ENCODE measurements at places on chromosomes 4 and X.

DNA sequence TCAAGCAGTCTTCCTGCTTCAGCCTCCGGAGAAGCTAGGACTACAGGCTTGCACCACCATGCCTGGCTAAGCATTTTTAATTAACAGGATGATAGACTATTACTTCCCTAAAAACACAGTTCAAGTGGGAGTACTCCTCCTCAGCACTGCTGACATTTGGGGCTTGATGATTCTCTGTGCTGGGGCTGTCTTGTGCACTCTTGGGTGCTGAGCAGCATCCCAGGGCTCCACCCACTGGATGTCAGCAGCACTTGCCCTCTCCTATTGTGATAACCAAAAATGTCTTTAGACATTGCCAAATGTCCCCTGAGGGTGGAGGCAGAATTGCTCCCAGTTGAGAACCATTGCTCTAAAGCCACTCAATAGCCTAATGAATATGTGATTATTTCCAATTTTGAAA lies 60.4 kb downstream of the CLCN4 start:
- ATAC-seq = no peak

GRCh38 chr4:118180776-118181175 lies 146.5 kb downstream of the NDST3 start:
- ATAC-seq = no peak

DNA sequence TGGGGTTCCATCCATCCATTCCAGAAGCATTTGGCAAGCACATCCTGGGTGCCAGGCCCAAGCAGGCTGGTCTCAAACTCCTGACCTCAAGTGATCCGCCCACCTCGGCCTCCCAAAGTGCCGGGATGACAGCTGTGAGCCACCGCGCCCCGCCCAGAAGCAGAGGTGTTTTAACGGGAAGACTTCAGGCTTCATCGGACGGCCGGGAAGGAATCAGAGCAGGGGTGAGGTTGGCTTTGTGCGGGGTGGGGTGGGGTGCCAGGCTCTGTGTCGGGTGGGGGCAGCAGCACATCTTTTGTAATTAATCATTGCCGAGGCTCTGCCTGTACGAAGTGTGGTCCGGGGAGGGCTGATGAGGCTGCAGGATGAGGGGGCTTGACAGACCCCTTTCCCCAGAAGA lies 5.1 kb upstream of the SLC25A6 start:
- ATAC-seq = no peak

DNA sequence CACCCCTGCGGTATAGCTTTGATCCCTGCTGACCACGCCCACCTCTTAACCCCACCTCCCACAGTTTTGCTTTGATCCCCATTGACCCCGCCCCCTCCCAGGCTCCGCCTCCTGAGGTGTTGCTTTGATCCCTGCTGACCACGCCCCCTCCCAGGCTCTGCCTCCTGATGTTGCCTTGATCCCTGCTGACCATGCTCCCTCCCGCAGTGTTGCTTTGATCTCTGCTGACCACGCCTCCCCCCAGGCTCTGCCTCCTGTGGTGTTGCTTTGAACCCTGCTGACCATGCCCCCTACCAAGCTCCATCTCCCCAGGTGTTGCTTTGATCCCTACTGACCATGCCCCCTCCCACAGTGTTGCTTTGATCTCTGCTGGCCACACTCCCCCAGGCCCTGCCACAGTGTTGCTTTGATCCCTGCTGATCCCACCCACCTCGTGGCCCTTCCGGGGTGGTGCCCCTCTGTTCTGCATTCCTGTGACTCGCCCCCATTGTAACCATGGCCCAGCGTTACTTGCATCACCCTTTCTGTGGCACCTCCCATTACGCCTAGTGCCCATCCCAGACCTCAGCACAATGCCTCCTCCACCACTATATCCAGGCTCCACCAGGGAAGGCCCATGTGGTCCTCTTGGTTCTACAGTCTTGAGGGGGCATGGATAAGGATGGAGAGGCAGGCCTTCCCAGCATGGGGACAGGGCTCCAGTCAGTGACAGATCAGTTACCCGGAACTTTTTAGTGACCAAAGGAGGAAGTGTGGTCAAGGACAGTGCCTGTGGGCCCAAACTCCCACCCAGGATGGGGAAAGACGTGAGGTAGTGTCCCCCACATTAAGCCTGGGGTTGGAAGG lies 70.8 kb downstream of the ADRA2C start:
- no peak for ATAC-seq

GRCh38 chrX:71400710-71401109 lies 34.6 kb downstream of the TAF1 start:
- no peak for ATAC-seq

GRCh38 chrX:130114141-130114588 lies 3.9 kb upstream of the ELF4 start:
- no peak for ATAC-seq

GRCh38 chrX:80816051-80816450 lies 6.4 kb upstream of the BRWD3 start:
- ATAC-seq = no peak

DNA sequence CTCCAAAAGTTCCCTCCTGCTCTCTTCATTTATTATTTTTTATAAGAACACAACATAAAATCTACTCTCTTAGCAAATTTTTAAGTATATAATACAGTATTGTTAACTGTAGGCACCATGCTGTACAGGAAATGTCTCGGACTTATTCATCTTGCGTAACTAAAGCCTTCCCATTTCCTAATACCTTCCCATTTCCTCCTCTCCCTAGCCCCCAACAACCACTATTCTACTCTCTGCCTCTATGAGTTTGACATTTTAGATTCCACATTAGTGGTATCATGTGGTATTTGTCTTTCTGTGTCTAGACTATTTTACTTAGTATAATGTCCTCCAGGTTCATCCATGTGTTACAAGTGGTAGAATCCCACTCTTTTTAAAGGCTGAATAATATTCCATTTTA lies 15.8 kb upstream of the SYTL4 start:
- ATAC-seq = no peak

DNA sequence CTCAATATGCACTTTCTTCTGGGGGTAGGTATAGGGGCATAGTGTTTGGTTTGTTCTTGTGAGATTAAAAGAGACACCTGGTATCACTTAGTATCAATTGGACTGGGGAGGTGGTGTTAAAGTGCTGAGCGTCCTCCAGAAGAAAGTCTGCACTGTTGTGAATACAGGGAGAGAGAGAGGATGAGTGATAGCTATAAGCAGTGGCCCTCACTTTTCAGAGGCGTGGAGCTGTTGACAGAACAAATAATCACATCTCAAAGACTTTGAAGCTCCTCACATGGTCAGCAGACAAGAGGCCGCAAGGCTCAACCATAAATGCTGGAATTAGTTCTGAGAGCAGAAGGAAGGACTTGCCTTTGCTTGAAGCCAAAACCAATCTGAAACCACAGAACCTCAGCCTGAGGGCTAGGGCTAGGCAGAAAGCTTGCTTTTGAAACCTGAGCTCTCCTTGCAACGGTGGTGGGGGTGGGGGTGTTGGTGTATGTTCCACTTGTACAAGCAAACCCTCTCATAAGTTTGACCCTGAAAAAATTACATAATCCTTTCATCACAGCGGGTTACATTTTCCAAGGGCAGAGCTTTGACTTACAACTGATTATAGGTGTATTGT lies 123.2 kb upstream of the SCML1 start:
- no peak for ATAC-seq

GRCh38 chr4:83149865-83150652 lies 35.5 kb upstream of the PLAC8 start:
- ATAC-seq = no peak

DNA sequence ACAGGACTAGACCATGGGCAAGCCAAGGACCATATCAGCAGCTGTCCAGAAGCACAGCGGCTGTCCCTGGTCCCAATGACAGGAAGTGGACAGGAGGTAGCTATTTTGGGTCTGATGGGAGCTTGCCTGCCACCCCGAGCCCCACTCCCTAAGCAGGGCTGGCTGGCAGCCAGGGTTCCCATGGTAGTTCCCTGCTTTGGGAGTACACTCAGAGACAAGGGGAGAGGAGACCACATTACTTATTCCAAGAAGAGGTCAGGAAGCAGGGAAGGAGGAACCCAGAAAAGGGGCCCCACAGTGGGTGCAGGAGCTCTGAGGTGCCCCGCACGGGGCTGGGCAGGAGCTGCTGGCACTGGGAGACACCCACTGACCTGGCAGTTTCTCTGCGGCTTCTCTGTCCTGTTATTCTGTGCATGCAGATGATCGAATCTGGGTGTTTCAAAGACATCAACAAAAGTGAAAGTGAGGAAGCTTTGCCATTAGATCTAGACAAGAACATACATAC lies 36.3 kb downstream of the HTT-AS start:
- ATAC-seq = no peak

DNA sequence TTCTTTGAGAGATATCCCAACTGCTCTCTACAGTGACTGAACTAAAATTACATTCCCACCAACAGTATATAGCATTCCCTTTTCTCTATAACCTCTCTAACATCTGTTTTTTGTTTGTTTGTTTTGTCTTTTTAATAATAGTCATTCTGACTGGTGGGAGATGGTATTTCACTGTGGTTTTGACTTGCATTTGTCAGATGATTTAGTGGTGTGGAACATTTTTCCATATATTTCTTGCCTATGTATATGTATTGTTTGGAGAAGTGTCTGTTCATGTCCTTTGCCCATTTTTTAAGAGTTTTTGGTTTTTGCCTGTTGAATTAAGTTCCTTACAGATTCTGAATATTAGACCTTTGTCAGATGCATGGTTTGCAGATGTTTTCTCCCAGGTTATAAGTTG lies 9.0 kb downstream of the USO1 start:
- ATAC-seq = no peak

- ATAC-seq = no peak
Measured at GRCh38 chr4:147015491-147015890, 69.8 kb upstream of the TTC29 start.
